ENCODE measurements at places on chromosomes 16 and 17. TPM values are rescaled to one million over a fixed set of nuclear protein-coding genes. Genes with fewer than 3 reads are reported as not detected.

DNA sequence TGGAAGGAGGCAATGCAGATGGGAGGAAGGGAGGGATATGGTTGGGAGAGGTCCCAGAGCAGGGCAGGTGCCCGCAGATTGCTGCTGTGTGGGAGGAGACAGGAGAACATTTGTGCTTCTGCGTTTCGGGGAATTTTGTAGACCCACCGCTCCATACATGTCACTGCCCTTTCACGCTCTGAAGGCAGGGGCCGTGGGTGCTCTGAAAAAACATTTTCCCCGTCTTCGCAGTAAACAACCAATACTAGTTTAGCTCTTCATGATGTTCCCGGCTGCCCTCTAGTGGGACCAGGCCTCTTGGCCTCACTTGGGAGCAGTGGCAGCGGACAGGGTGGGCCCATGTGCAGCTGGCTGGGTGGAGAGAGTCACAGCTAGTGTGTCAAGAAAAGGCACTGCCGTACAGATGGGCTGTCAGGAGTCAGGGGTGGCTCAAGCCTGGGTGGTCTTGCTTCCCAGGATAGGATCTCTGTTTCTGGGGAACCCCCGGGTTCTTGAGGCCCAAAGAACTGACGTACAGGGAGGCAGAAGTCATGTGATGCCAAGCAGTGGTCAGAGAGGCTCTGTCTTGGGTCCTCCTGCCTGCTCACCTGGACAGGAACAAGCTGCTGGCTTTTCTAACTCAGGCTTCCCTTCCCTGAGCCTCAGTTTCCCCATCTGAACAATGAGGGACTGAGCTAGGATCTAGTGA, 46.5 kb upstream of the CPNE2 start:
- DNase-seq, result peak; percentile 21

DNA sequence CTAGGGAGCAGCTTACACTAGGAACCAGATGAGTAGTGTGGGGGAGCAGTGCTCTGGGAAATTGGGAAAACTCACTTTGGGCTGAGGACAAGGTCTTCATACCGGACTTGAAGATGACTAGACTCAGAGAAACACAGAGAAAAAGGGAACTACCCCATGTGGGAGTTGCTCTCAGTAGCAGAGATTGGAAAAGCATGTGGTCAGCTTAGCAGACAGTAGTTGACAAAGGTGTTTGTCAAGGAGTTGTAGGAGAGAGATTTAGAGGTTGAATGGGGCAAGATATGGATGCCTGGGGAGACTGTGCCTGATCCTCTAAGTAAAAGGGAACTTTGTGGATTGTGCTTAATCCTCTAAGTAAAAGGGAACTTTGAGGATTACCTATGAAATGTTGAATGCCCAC, 194.5 kb upstream of the COX10 start:
- DNase-seq, result no peak

- DNase-seq, result peak; percentile 69
Measured at GRCh38 chr17:41784207-41784744, 2.2 kb downstream of the JUP start.

- no peak for DNase-seq
Measured at GRCh38 chr17:50205111-50205962, 3.9 kb upstream of the COL1A1 start.

- no peak for DNase-seq
Measured at GRCh38 chr17:17745476-17746455, 64.5 kb downstream of the RAI1 start.

DNA sequence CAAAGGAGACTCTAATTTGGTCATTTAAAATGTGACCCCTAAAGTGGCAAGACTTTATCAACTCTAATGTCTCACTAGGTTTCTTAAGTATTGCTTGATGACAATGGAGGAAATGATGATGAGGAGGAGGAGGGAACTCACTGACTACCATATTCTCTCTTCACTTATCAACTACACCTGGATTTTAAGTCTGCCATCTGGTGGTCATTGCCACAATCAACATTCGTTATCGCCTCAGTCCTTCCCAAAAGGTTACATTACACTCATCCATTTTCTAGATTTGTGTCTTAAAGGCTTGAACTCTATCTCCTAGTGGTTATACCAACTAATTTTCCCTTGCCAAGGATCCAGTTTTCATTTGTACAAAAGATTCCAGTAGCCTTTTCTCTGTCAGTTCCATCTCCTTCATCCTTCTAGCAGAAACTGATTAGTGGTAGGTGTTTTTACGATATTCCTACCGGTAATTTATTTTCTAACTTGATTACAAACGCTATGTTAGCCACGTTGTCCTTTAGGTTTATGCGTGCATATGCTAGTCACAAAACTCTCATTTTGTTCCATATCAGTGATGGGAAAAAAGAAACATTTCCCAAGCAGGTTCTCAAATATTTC, 114.6 kb upstream of the NOG start:
- DNase-seq, result peak; percentile 58

DNA sequence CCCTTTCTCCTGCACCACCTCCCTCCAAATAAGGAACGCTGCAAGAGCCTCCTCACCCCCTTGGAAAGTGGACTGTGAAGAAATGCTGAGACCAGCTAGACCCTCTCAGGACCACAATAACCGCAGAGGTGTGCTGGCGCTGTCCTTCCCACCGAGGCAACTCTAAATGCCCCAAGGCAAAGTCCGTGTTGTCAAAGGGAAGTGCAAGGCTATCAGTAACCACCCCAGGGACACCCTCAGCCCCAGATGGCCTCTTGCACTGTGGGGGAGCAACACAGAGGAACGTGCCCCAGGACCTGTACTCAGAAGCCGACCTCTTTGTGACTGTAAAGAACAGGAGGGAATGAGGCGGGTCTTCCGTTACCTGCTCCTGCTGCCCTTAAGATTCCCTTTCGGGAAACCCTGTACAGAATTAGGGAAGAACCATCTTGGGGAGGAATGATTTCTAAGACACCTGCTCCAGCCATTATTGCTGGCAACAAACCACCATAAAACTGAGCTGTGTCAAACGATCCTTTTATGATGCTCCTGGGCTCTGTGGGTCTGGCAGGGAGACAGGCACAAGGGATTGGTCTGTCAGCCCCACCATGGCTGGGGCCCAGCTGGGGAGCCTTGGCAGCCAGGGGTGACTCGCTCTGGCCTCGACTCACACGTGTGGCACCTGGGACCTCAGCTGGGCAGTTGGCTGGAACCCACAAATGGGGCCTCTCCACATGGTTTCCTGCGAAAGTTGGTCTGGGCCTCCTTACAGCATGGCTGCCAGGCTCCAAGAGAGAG, 14.6 kb upstream of the MED9 start:
- no peak for DNase-seq

DNA sequence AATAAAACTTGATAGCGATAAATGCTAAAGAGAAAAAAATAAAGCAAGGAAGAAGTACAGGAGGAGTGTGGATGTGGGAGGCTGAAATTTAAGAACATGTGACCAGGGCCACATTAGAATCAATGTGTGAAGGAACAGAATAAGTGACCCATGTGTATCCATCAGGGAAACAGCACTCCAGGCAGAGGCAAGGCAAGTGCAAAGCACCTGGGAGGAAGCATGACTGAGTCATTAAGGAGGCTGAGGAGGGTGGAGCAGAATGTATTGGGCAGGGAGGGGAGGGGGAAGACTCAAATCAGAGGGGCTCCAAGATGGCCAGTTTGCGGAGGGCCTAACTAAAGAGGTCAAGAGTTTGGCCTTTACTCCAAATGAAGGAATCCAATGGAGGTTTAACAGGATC, 8.0 kb downstream of the CDR2 start:
- no peak for DNase-seq

GRCh38 chr16:25157271-25157875, 45.8 kb downstream of the LCMT1 start:
- DNase-seq, result no peak

- DNase-seq, result no peak
Measured at GRCh38 chr16:73179705-73180331, 131.9 kb upstream of the ZFHX3 start.

GRCh38 chr17:77306790-77307478, 166.2 kb downstream of the SEC14L1 start:
- DNase-seq, result no peak

- no peak for DNase-seq
Measured at GRCh38 chr16:12815361-12815760, 11.7 kb upstream of the CPPED1 start.

The PRSS33 gene
- total RNA-seq, result not detected

The KRT24 gene
- not detected for total RNA-seq

Data from HCT116 (cell line).